Neuronal stem cell (in vitro differentiated cells): ENCODE measurements at places on chromosomes 2 and 18.

- no peak for DNase-seq
Measured at GRCh38 chr18:498931-499775, 1.3 kb downstream of the COLEC12 start.

GRCh38 chr2:210442457-210442856 lies 34.1 kb downstream of the LANCL1 start:
- no peak for DNase-seq

- no peak for DNase-seq
Measured at GRCh38 chr2:156585457-156585856, 149.3 kb downstream of the GPD2 start.

- DNase-seq: peak; percentile 6
Measured at GRCh38 chr2:101533561-101534148, 58.7 kb upstream of the RFX8 start.

DNA sequence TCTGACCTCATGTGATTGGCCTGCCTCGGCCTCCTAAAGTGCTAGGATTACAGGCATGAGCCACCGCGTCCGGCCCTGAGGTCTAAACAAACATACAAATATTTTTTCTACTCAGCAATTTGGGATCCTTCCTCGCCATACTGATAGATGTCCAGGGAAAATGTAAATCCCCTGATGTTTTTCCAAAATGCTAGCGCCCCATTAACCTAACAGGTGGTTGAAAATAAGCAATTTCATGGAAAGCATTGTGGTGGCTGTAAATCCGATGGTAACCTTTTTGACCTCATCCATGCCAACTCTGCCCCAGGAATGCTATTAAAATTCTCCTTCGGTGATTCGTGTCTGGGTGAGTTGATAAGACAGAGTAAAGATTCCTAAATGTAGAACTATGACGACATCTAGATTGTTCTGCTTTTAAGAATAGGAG lies 19.3 kb downstream of the GEMIN6 start:
- DNase-seq: no peak

- DNase-seq: no peak
Measured at GRCh38 chr2:165681841-165682240, 112.2 kb downstream of the GALNT3 start.

- DNase-seq: no peak
Measured at GRCh38 chr2:194486326-194486725, 1170.7 kb upstream of the SLC39A10 start.

- no peak for DNase-seq
Measured at GRCh38 chr18:50311650-50312049, 24.2 kb upstream of the CXXC1 start.

GRCh38 chr2:9279426-9279825 lies 72.8 kb downstream of the ASAP2 start:
- no peak for DNase-seq

- DNase-seq: no peak
Measured at GRCh38 chr18:2903006-2903405, 56.2 kb downstream of the EMILIN2 start.

DNA sequence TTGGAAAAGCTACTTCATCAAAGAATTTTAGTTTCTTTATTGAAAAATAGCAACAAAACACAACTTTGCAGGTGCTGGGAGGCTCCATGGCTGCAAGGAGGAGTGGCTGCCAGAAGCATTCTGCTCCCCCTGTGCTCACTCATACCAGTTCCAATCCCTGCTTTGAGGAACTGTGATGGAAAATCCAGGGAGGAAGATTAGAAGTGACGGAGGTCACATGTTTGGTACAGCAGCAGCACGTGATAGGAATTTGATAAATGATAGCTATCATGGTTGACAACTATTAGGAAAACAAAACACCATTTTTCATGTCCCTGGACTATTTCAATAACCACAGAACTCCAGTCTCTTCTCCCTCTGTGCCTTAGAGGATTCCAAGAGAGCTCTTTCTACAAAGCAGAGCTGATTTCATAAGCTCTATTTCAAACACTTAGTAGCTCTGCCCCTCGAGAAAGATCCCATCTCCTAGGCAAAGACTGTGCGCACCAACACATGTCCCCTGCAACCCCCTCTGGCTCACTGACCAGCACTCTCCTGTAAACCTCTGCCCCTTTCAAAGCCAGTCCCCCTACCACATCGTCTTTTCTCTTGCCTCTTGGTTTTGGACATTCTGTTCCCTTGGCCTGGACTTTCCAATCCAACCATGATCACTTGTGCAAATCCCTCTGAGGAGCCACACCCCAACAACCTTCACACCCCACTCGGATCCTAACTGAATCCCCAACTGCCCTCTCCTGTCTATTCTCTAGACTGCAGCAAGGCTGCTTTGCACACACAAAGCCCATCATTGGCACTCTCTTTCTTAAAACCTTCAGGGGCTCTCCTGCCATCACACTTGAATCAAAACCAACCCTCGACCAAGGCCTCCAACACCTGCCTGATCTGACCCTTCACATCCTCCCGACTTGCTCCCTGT lies 352.4 kb upstream of the PKDCC start:
- no peak for DNase-seq

GRCh38 chr18:28189400-28190239 lies 12.7 kb upstream of the CDH2 start:
- DNase-seq: no peak
